ENCODE measurements at places on chromosomes 7 and 10.

DNA sequence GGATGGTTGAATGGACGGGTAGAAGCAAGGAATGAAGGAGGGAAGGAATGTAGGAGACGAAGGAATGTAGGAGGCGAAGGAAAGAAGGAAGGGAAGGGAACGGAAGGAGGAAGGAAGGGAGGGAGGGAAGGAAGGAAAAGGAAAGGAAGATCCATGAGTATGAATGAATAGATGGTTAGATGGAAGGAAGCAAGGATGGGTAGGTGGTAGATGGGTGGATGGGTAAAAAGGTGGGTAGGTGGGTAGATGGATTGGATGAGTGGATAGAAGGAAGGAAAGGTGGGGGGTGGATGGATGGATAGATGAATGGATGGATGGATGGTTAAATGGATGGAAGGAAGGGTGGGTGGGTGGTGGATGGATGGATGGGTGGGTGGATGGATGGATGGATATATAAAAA lies 77.4 kb downstream of the RGS10 start:
- DNase-seq, result no peak

DNA sequence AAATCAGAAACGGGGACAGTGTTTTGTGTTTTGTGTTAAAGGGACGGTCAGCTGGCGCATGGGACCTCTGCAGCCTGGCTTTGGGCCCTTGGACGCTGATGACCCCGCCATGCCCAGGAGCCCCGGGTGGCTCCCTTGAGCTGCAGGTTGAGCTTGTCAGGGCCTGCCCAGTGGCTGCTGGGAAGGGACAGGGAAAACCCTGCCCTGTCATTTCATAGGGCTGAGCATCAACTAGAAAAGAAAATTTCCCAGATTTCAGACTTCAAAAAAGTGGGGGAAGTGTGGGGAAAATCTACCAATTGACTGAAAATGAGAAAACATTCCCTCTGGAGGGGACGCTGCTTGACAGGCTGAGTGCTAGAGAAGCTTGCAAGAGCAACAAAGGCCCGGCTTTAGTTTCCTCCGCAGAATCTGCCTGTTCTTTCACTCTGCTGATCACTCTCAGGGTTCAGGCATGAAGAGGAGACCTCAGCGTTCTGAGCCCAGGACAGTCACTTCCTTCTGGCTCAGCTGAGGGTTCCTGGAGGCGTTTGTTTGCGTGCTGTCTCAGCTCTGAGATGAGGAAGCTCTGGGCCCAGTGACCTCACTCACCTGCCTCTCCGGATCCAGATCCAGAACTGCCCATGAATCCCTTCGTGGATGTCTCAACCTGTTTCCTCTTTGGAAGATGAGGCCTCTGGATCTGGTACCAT lies 18.6 kb upstream of the DNAJB6 start:
- peak; percentile 17 for DNase-seq

GRCh38 chr10:5564537-5565204 lies 39.9 kb downstream of the CALML3 start:
- DNase-seq, result no peak

DNA sequence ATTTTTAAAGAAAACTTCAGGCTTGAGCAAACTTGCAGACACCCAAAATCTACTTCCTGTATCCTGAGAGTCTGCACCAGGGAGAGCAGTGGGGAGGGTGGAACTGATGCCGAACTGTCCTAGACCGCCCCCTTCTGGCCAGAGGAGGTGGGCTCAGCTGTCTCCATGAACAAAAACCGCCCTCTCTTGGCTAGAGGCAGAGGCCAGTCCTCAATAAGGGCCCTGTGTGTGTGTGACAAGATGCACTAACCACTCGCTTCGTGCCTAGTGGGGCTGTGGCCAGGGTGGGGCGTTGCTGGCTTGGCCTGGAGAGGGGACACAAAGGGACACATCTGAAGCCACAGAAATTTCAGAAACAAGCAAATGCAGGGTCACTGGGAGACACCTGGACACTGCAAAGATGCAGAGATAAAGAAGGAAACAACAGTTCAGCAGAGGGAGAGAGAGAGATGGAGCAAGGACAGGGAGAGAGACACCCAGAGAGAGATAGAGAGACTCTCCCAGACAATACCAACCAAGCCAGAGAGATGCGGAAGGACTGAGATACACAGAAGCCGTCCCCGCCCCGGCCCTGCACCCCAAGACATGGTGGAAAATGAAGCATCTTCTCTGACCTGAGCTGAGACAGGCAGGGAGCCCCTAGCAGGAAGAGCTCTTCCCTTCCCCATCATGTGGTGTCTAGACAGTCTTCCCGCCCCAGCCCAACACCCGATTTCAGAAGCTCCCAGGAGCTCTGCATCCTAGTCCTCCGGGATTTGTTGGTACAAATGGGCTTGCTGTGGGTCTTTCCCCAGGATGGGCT lies 22.7 kb upstream of the FXYD4 start:
- DNase-seq, result peak; percentile 81

GRCh38 chr10:49179699-49180443 lies 8.3 kb downstream of the TMEM273 start:
- no peak for DNase-seq

GRCh38 chr7:134186027-134186426 lies 58.9 kb downstream of the LRGUK start:
- DNase-seq, result no peak

DNA sequence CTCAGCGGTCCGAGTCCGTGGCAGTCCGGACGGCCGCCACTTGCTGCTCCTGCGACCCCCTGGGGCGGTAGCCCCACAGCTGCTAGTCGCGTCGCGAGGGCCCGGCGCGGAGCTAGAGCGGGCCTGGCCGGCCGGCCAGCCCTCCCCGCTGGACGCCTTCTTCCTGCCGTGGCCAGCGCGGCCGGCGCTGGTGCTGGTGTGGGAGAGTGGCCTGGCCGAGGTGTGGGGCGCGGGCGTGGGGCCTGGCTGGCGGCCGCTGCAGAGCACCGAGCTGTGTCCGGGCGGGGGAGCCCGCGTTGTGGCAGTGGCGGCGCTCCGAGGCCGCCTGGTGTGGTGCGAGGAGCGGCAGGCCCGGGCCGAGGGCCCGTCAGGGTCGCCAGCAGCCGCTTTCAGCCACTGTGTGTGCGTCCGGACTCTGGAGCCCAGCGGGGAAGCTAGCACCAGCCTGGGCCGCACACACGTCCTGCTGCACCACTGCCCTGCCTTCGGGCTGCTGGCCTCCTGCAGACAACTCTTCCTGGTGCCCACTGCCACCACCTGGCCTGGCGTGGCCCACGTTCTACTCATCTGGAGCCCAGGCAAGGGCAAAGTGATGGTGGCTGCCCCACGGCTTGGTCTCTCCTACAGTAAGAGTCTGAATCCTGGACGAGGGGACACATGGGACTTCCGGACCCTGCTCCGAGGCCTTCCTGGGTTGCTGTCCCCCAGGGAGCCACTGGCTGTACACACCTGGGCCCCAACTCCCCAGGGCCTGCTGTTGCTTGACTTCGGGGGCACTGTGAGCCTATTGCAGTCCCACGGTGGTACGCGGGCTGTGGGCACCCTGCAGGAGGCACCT lies 631 bp downstream of the HPS6 start:
- DNase-seq, result peak; percentile 22

- DNase-seq, result no peak
These were observed 63.7 kb upstream of the ZPBP start for GRCh38 chr7:50156706-50157105.

- no peak for DNase-seq
These were observed 14.4 kb downstream of the STK32C start for GRCh38 chr10:132293201-132293812.

GRCh38 chr7:81626008-81626407 lies 143.8 kb downstream of the HGF start:
- DNase-seq, result no peak

- DNase-seq, result no peak
These were observed 72.3 kb downstream of the ZRANB1 start for GRCh38 chr10:125014086-125014830.

DNA sequence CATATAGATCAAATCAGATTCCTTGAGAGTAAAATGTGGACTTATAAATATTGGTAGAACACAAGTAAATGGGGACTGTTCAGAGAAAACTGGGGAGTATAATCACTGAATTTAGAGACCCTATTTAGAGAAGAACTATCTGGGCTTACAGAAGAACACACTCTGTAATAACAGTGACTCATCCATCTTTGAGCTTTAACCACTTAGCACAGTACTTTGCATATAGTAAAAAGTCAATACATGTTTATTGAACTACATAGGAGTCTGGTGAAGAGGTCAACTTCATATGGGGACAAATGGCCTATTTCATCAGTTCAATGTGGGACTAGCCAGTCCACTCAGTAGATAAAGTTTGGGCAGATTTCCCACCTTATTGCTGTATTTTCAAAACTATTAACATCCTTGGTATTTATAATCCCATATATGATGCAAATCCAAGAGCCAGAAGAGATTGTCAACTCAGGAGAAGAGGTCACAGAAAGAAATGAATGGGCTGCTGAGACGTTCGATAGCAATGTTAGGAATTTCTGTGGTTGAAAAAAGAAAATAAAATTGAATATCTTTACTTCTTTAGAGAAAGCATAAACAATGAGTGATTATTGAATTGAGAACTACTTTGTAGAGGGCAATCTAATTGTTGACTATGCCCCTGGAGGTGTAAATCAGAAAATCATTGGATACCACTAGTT lies 119.3 kb upstream of the CACNA2D1 start:
- no peak for DNase-seq

DNA sequence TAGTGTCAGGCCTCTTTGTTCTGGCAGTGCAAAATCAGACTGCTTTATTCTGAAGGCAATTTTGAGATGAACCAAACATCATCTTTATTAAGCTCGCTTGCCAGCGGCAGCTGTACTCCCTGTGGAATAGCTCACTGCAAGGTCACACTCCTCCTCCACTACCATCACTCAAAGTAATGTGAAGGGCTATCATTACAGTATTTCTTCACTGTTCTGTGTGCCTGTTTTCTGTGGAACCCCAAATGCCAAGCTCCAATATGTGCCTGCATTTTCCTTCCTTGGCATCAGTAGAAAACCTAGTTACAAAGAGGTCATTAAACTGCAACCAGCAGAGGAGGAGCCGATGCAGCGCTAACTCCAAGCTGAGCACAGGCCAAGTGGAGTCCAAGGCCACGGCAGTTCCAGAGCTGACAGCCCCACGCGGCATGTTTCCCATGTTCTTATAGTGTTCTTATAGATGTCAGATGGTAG lies 21.4 kb downstream of the BCCIP start:
- DNase-seq, result no peak

DNA sequence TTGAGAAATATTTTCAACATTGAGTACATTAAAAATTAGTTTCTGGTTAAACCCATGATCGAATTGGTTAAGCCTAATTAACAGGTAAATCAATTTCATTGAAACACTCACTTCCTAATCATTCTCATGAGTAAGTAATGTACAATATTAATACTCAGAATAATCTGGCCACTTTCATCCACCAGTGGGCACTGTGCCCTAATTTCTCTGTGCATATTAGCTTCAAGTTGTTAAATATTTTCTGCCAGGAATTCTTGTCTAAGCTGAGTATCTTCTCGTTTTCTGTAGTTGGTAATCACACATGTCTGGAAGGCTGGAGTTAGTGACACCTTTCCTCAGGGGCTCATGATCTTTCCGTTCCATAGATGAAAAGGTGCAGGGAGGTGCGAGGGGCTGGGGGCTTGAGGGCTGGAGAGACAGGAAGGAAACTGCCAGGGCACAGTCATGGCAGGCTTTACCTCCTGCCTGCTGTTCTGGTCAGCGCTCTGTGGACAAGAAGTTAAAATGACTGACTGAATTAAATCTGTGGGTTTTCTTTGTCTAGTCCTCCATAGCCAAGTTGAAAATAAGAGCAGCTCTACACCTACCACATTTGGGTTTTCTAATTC lies 71.9 kb downstream of the WIPF3 start:
- DNase-seq, result peak; percentile 20

- no peak for DNase-seq
These were observed 94.6 kb upstream of the FAM180A start for GRCh38 chr7:135843214-135843613.

- no peak for DNase-seq
These were observed 203.1 kb upstream of the AUTS2 start for GRCh38 chr7:69395061-69395714.

DNA sequence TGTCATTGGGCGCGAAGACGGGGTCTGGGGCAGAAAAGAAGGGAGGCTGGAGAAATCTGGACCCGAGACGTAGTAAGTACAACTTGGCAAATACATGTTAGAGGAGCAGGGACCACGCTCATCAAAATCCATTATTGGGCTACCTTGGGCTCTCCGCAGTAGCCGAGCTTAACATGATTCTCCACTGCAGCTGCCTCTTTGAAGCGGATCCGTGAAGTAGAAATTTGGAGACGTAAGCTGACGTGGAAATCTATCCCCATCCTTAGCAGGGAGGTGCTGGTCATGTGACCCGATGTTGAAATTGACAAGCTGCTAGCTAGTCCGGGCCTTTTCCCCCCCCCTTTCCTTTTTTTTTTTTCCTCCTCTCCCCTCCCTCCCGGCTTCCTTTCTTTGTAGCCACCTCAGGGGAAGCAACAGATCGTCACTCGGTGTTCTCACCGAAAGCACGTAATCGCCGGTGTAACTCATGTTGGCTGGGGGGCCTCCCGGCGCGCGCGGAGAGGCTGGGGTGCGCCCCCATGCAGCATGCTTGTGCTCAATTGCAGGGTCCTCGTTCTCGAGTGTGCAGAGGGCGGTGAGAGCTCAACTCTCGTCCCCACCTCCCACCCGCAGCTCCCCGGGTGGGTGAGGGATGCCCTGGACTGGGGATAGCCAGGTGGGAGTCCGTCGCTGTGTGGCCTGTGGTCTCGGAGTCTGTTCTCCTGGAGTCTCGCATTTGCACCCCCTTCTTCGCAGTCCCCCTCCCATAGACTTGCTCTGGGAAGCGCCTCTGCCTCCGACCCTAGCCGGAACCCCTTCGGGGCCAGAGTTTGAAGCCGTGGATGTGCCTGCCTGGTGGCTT lies at the start of gene HOXA11:
TSS of gene HOXA11 (minus strand) at position 220 of the 841 bp plus-strand sequence. CDS start at position 132, 88 bp downstream.
- peak; percentile 11 for DNase-seq

DNA sequence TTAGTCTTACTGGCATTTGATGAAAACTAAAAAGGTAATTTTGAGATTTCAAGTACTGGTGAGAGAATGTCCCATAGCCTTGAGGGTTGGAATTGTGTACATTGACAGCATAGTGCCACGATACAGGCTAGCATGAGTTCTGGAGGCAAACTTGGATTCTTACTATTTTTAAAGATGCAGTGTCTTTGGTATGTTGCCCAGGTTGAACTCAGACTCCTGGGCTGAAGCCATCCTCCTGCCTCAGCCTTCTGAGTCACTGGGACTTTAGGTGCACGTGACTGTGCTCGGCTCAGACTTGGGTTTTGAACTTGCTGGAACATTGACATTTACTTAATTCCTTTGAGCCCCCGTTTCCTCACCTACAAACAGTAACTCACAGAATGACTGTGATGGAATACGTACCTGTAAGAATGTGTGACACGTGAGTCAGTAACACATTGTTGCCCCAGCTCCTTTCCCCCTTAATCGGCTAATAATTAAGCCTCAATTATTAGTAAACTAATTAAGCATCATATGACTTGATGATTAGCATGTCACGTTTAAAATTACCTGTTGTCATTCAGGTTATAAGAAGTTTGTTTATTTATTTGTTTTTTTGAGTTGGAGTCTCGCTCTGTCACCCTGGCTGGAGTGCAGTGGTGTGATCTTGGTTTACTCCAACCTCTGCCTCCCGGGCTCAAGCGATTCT lies 10.6 kb downstream of the DNAJB6 start:
- peak; percentile 25 for DNase-seq

DNA sequence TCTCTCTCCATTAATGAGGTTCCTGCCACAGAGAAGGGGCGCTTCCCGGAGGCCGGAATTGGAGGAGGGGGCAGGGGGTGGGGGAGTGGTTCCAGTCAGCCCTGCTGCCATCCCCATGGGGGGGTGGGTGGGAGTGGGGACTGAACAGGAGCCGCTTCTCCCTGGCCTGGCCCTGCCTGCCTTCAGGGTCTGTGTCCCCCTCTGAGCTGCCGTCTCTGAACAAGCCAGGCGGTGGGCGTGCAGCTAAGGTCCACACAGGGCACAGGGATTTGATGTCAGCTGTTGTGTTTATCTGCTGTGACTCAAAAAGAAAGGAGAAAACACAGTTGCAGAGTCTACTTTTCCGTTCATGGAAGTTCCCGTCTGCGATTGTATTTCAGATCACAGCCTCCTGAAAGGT lies 141.5 kb upstream of the PCBD1 start:
- DNase-seq, result no peak
